Activated CD4-positive, alpha-beta memory T cell treated with anti-CD3 and anti-CD28 coated beads, Interleukin-2, amount 10 ng/mL, durations not matched to agents 7 days and 5 days (primary cell): ENCODE measurements at places on chromosomes 3 and 15. TPM values are rescaled to one million over a fixed set of nuclear protein-coding genes. Genes with fewer than 3 reads are reported as not detected.

The MESP2 gene
- not detected for total RNA-seq

The ITIH4 gene
- 16.2 TPM for total RNA-seq

The LMCD1 gene
- total RNA-seq = 3.0 TPM

The KNG1 gene
- total RNA-seq = not detected

The SLC28A1 gene
- total RNA-seq = not detected

The SLC12A1 gene
- total RNA-seq = not detected

The SNAPC5 gene
- total RNA-seq = 16.7 TPM

DNA sequence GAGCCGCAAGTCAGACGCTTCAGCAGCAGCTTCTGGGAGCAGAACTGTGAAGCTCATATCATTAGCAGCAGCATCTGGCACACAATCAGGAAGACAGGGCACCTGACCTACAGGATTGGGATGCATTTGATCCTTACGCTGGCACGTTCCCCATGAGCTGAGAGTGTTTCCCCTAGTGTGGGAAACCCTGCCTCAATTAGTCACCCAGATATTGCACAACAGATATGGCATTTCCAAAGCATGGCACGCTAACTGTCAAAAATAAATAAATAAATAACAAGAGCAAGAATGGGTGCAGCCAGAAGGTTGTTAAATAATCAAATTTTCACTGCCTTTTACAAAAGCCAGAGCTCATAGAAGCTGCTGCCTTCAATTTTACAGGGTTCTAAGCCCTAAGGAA, 189.6 kb upstream of the THBS1 start:
- H3K36me3 ChIP-seq = no peaks in the 10 kb centered on the region
- no peak for DNase-seq
- H3K27me3 ChIP-seq = peaks cover 20% of the 10 kb centered on the region
- H3K27ac ChIP-seq = no peak overlapping the region
- no peak overlapping the region for H3K4me3 ChIP-seq

- no peaks in the 10 kb centered on the region for H3K36me3 ChIP-seq
- H3K27ac ChIP-seq = no peak overlapping the region
- H3K4me3 ChIP-seq = no peak overlapping the region
- DNase-seq = no peak
These were observed 259.1 kb upstream of the TPM1 start for GRCh38 chr15:62783303-62783957.

DNA sequence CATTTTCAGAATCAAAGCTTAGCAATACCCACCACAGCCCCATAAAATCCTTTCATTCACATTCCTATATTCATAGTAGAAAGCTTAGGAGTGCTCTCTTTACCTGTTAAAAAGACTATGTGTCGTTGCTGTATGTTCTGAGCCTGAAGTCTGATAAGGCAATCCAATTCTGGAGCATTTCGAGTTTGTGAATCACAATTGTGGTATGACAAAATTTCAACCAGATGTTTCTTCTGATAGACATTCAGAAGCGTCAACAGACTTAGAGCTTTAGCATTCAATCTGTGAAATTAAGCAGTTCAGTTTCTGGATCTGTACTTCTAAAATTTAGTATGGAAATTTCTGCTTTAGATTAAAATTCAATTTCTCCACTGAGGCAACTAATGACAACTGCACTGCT, 58.3 kb downstream of the TASOR start:
- H3K4me3 ChIP-seq = no peak overlapping the region
- H3K4me1 ChIP-seq = no peaks in the 10 kb centered on the region
- H3K27me3 ChIP-seq = no peaks in the 10 kb centered on the region
- no peak overlapping the region for H3K27ac ChIP-seq
- DNase-seq = no peak

- no peak overlapping the region for H3K4me3 ChIP-seq
- DNase-seq = no peak
- H3K36me3 ChIP-seq = peaks cover 47% of the 10 kb centered on the region
- H3K27me3 ChIP-seq = no peaks in the 10 kb centered on the region
- H3K4me1 ChIP-seq = no peaks in the 10 kb centered on the region
These were observed 22.8 kb upstream of the CYFIP1 start for GRCh38 chr15:23002920-23003319.

GRCh38 chr3:27721717-27722564, at the start of gene EOMES:
Gene EOMES (minus strand): TSS chr3:27722323. CDS start chr3:27722294, 29 bp downstream.
- peak within 1 kb of the TSS; percentile 84 for H3K4me3 ChIP-seq
- DNase-seq = peak; percentile 78
- peaks cover 20% of the 10 kb centered on the region for H3K36me3 ChIP-seq
- H3K4me1 ChIP-seq = peaks cover 42% of the 10 kb centered on the region

- no peak for DNase-seq
- no peaks in the 10 kb centered on the region for H3K4me1 ChIP-seq
- H3K36me3 ChIP-seq = no peaks in the 10 kb centered on the region
- no peak overlapping the region for H3K27ac ChIP-seq
These were observed 33.3 kb downstream of the FAM3D start for GRCh38 chr3:58633157-58633865.
